Eye (tissue), 1 donor: ENCODE measurements at places on chromosomes 5 and 9.

DNA sequence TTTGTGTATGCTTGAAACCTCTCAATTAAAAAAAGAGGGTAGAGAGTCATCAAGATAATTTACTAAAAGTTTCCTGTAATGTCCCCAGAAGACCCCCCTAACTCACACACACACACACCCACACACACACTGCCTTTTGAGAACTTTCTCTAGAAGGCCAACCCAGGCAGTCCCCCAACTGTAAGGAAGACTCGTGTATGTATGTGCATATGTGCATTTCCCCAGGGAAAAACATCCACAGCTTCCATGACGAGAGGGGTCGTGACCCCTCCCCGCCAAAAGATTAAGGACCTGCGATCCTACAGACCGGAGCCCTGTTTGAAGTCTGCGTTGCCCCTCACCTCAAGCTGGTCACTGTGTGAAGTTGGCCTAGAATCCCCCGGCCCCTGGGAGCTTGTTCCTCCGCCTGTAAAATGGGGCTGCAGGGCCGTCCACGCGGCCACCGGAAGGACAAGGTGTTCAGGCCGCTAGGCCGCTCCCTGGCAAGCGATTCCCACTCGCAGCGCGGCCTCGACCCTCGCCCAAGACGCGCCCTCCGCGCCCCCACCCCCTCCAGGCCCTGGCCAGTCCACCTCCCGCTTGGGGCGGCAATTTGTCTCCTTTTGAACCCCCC lies 435 bp upstream of the CDX1 start:
- no peak for DNase-seq

DNA sequence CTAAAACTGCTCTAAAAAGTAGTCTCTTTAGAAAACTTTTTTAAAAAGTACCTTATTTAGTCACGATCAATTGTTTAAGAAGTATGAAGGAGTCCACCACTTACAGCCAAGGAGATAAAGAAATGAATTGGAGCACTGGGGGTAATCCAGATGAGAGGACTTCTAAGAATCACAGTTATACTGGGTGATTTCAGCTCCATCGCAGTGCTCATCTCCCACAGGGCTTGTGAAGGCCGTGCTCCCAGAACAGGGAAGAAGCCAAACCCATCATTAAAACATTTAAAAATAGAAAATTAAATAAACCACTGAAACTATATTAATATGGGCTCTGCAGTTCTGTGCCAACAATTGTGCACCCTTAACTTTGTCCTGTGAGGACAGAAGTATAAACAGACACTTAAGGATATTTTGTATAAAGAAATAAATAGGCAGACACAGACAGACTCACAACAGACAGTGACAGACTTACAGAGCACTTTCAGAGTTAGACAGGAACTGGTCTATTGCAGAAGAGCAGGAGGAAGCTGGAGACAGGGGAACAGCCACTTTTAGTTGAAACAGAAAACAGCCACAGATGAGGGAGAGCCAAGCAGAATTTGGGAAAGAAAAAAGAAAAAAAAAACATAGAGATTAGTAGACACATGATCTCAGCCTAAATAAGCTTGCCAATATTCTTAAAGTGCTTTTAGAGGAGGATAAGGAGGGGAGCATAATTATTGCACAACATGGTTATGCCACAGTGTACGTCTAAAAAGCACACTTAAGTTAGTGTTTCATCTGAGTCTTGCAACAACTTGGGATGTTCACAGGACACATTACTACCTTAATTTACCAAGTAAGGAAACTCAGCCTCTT lies 81.8 kb downstream of the FBXO38 start:
- no peak for DNase-seq

GRCh38 chr9:108142504-108143201 lies 653.1 kb upstream of the KLF4 start:
- DNase-seq = peak; percentile 86

DNA sequence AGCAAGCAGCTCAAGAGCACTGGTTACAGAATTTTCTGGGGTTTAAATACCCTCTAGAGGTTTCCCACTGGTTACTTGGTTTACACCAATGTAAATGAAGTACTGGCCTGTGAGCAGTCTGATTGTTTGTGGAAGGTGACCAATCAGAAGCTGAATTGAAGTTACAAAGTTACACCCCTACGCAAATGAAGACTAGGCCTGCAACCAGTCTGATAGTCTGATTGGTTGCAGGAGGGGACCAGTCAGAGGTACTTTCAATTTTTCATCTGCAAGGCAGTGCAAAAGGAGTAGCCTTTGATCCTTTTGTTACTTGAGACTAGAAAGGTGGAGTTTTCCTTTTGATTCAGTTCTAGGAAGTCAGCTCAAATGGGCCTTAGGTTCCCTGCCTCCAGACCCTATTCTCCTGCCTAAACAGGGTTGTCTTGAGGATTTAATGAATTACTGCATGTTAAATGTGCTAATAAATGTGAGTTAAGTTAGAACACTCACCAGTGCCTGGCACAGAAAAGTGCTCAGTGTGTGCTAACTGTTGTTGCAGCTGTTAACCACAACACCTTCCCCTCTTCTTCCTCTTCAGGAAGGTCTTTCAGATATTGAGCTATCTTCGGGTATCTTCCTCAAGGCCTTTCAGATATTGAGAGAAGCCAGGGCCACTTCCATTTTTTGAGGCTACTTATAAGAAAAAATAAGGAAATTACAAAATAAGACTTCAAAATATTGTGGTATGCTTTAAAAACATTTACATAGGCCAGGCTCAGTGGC lies 32.1 kb upstream of the CLINT1 start:
- DNase-seq = no peak

- DNase-seq = no peak
These were observed 1.3 kb upstream of the AK1 start for GRCh38 chr9:127878652-127879390.

DNA sequence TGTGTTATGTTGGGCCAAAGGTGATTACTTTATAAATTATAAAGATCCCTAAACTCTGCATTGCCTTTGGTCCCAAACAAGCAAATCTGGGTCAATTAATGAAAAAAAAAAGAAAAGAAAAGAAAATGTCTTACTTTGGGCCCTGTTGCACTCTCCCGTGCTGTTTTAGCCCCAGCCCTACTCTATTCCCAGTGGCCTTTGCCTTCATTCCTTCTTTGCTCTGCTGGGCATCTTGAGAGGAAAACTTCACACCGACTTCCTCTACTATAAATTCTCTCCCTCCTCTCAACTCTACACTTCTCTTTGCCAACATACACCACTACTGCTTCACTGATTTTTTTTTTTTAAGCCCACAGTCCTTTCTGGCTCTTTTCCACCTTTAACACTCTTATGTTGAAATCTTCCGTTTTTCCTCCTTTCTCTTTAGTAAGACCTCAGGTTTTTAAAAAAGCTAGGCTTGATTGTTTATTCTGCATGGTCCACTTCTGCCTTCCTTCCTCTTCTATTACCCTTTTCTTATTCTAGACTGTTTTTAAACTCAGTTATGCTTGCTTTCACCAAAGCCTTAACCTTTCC lies 4.5 kb upstream of the MSMP start:
- DNase-seq = no peak

DNA sequence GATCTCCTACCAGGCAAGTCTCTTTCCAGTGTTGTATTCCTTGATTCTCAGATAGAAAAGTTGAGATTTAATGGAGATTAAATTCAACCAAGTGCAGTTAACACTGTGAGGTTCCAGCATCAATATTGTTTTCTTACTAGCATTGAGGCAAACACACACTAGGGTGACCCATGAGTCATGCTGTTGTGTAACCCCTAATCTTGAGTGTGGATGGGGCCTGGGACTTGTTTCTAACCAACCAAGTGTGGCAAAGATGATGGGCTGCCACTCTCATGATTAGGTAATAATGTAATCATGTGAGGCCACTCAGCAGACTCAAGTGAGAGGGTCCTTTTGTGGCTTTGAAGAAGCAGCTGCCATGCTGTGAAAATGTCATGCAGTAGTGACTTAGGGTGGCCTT lies 394.2 kb downstream of the IRX2 start:
- no peak for DNase-seq

- DNase-seq = no peak
These were observed 124.9 kb downstream of the PPP2R2B start for GRCh38 chr5:146753641-146754040.

DNA sequence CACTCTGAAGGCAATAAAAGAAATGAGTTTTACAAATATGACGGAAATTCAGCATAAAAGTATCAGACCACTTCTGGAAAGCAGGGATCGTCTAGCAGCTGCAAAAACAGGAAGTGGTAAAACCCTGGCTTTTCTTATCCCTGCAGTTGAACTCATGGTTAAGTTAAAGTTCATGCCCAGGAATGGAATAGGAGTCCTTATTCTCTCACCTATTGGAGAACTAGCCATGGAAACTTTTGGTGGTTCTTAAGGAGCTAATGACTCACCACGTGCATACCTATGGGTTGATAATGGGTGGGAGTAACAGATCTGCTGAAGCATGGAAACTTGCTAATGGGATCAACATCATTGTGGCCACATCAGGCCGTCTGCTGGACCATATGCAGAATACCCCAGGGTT lies 93.5 kb upstream of the RGMB start:
- DNase-seq = no peak

DNA sequence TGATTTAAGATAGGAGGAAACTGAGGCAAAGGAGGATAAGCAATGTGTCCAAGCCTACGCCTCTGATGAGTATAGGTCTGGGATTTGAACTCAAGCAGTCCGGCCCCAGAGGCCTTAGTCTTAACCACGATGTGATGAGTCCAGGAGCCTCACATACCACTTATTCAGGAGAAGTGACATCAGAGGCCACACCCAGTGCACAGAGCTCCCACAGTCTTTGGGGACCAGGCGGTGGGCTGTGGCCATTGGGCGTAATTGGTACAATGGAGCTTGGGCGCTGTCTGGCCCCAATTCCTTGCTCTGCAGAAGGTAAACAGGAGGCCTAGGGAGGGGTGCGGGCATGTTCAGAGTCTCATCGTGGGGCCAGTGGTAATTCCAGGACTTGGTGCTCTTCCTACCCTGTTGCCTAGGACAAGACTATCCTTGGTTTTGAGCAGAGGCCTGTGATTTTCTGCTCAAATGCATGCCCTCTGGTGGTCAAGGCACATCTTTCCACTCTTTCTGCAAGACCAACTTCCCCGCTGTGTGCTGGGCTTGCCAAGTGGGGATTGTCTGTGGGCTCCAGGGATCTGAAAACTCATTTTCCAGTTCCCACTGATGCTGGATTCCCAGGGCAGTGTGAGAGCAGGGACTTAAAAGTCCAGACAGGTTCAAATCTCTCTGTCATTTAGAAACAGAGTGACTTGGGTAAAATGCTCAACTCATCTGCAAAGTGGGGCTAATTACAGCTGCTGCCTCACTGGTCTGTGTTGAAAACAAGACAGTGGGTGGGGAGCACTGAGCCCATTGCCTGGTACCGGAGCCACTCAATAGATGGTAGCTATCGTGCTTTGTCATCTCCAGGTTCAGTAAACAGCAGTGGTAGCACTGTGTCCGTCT lies 15.8 kb downstream of the NDST1 start:
- DNase-seq = peak; percentile 77

DNA sequence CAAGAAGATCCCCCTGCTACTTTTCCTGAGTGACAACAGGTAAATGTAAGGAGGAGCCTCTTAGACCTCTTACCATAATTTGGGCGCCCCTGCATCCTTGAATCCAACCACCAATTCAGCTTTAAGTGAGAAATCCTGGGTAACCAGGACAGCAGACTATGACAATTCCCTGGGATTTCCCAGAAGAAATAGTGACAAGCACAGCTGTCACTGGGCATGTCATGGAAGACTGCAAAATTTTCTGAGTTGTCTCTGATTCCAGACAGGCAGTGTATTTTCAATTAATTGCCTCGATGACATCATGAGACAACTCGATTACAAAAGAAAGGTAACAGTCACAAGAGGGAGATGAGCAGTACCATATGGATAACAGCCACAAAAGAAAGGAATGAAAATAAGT lies 256.9 kb downstream of the BNC2 start:
- no peak for DNase-seq

DNA sequence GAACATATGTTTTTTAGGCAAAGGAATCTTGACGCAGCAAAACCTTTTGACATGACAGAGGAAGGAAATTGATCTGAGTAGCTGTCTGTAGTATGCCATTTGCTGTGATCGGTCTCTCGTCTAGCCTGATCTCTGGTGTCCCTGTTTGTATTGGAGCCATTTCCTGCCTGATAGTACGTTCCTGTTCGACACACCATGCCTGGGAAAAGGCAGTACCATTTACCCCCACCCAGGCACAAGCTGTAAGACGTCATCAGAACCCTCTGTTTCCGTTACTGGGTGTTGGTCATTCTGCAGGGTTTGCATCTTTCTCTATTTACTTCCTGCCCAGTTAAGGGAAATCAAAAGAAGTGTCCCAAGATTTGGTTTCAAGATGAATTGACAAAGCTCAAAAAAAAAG lies 129.7 kb downstream of the CEMIP2 start:
- DNase-seq = no peak

DNA sequence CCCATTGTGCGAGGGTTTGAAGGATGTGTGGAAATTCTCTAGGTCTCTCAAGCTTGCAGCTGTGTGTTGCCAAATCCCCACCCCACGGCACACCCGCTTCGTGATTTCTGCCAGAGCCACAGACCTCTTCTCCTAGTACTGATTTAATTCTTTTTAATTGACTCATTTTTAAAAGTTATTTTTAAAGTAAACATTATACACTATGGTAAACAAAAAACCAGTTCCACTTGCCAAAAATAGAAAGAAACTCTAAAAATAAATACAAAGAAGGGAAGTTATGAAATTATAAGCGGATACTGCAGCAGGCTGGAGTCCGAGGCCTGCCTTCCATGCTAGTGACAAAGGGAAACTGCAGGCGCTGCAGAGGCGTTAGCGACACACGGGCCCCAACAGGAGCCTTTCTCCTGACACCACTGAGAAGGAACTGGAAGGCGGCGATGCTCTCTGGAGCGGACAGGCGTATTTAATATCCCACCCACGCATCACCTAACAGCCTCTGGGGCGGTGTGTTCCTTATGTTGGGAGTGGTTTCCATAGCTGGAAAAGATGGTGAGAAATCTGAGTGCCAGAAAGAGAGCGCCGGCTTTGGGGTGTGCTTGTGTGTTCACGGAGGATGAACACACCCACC lies 122.5 kb downstream of the COL23A1 start:
- DNase-seq = peak; percentile 77

DNA sequence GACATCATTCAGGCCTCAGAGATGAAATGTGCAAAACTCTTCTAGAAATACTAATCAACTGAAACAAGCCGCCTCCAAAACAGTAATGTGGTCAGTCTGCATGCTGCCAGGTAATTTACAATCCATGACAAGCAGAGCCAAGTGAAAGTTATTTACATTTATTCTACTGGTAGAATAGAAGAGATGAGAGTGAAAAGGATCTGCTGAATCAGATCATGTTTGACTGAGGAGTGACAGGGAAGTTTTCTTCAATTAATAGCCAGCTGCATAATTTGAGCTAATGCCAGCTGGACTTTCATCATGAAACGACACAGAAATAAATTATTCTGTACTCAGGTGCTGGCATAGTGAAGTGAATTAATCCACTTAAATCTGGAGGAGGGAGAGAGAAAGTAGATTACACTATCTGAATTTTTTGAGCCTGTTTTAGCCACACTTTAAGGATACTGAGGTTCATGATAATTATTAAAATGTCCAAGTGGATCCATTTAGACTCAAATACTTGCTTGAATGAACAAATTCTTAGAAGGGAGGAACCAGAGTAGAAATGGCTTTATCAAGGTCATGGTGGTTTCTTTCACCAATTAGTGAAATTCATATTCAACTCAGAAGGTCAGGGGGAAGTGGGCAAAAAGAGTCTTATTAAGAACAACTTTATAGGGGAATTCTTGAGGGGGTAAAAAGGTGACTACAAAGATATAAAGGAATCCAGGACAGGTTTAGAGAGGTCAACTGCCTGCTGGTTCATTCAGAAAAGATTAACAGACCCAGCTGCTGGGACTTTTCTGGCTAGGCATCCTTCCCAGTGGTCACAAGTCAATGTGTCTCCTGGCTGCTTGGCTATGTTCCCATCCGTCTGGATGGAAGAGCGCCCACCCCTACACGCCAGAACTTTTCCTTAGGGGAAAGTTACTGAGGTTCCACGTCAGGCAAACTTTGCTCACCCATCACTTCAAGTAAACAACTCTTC lies 350.4 kb downstream of the PDE4D start:
- DNase-seq = peak; percentile 29
